Stimulated activated CD4-positive, alpha-beta T cell treated with anti-CD3 and anti-CD28 coated beads, Interleukin-15, amount 100 ng/mL, for 48 hours (primary cell): ENCODE measurements at places on chromosomes 7 and 10.

GRCh38 chr7:145605963-145606362, 510.6 kb upstream of the CNTNAP2 start:
- no peak for DNase-seq

DNA sequence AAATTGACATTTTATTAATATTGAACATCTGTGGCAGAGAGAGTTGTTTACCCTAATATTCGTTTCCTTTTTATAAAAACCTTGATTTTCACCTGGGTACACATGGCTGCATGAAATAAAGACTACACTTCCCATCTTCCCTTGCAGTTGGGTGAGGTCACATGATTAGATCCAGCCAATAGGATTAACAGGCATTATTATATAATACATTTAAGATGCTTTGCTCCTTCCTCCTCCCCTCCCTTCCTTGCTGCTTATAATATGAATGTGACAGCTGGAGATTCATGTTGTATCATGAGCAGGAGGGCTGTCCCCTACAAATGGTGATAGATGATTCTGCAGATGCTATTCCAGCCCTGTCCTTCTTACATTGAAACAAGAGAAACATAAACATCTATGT, 146.6 kb downstream of the SH2D4B start:
- no peak for DNase-seq

DNA sequence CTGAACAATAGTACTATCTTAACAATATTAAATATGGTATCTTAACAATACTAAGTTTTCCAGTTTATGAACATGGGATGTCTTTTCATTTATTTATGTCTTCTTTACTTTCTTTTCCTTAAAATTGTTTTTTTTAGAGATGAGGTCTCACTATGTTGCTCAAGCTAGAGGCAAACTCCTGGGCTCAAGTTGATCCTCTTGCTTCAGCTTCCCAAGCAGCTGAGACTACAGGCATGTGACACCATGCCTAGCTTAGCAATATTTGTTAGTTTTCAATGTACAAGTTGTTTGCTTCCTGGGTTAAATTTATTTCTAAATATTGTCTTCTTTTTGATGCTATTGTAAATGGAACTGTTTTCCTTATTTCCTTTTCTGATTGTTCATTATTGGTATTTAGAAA, 16.9 kb downstream of the CDH23 start:
- no peak for DNase-seq

DNA sequence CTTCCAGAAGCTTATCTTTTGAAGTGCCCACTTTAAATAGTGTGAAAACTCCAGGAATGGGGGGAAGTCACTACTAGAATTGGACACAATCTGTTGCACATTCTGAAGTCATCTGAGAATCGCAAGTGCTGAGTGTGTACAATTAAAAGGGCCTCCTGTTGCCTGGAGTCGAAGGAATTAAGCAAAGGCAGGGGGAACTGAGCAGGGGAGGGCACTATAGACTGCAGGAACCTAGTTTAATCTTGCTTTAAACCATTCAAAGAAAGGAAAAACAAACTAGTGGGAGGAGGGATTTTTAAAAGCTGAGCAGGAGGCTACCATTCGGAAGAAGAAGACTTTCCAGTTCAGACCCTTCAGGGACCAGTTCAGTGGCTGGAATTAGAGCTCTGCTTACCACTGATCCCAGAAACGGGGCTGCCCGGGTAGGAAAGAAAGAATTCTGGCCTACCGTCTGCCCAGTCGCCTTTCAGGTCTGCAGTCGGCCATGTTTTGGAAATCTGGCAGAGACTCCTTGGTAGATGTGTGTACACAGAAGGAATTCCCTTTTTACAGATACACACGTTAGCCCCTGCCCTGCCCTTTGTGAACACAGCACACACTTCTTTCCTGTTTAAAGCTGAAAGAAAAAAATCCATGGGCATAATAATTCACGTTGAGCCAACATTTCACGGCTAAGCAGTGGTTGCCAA, 610.6 kb upstream of the FOXK1 start:
- no peak for DNase-seq

- no peak for DNase-seq
Measured at GRCh38 chr7:104794589-104794988, 219.4 kb upstream of the KMT2E start.

GRCh38 chr10:61272781-61273180, 180.4 kb downstream of the TMEM26 start:
- no peak for DNase-seq

- DNase-seq = no peak
Measured at GRCh38 chr10:96319754-96320474, 15.7 kb downstream of the DNTT start.

DNA sequence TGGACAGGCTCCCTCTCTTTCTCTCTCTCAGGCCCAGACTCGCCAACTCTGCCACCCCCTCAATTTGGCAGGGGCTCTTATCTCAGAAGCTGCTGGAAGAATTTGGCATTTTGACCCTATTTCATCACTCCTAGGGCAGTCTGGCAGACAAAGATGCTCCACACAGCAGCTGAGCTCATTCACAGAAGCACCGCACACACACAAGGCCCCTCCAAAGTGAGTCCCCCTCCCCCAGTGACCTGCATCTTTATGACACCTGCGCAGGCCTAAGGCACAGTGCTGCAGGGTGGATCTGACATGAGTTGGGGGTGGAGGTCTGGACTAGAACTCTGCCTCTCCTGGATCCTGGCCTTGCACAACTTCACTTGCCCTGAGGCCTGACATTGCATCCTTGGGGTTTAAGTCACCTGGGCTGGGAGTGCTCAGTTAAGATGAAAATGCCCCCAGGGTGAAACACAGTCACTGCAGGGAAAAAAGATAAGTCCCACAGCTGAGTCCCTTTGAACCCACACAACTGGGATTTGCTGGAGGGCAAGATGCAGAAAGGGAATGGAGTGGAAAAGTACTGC, 41.1 kb upstream of the DUSP5 start:
- DNase-seq = no peak

GRCh38 chr10:44411251-44411650, 26.4 kb upstream of the CXCL12 start:
- no peak for DNase-seq

GRCh38 chr10:22379059-22379458, 33.8 kb downstream of the SPAG6 start:
- DNase-seq = peak; percentile 52

GRCh38 chr7:50264908-50265307, 39.6 kb upstream of the IKZF1 start:
- DNase-seq = no peak

- no peak for DNase-seq
Measured at GRCh38 chr10:44042926-44043602, 341.8 kb downstream of the CXCL12 start.

- no peak for DNase-seq
Measured at GRCh38 chr7:141436139-141436538, 115.1 kb upstream of the AGK start.

DNA sequence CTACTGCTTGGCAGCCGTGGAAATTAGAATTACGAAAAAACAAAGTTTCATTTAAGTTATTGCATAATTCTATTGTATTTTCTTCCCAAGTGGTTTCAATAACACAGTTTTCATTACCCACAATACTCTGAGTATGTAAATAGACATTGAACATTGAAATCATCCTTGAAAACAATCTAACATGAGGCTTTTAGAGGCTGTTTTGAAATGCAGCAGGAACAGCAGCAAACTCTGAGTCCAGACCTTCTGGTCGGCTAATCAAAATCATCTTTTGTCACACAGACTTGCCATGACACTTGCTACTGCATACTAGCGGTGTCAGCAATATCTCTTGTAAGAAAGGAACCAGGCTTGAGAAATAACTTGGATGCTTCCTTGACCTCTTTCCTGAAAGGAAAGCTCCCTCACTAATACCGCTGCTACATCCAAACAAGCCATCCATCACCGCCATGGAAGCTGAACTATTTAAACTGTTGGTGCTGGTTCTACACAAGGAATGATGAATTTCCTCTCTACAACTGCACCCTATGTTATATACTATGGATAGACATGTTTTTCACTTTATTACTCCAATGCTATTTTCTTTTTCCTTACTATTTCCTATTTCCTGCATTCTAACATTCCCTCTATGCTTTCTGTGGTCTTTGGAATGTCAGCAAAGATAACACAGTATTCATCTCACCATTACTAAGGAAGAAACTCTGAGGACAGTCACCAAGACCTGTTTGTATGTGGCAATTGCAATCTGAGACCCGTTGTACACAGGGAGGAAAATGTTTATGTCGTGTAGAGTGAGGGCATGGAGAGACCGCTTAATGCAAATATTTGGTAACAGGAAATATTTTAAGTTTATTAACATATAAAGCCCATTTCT, 130.8 kb downstream of the ITGA8 start:
- no peak for DNase-seq

GRCh38 chr10:30630571-30630970, 1.0 kb upstream of the LYZL2 start:
- no peak for DNase-seq

- no peak for DNase-seq
Measured at GRCh38 chr7:134546955-134547354, 2.0 kb upstream of the AKR1B15 start.

DNA sequence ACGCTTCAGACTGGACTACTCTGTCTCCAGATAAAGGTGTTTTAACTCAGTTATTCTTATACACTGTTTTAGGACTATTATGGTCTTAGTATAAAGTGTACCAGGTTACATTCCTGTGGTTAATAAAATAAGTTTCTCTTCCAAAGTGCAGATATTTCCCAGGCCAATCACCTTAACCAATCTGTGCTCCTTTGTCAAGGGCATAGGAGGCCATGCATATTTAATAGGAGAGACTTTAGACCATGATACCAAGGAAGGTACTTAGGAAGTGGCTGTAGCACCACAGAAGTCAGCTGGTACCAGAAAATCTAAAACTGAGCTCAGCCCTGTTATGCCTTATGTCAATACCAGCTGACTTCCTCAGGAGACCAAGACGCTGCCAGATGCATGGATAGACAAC, 226.5 kb upstream of the TMEM72 start:
- DNase-seq = no peak

GRCh38 chr10:132677473-132678227, 108.3 kb downstream of the NKX6-2 start:
- DNase-seq = no peak
